Dermis microvascular lymphatic vessel endothelial cell (primary cell): ENCODE measurements at places on chromosomes 11 and 22. TPM values are rescaled to one million over a fixed set of nuclear protein-coding genes. Genes with fewer than 3 reads are reported as not detected.

- DNase-seq = no peak
Measured at GRCh38 chr11:94771390-94771789, 3.2 kb downstream of the AMOTL1 start.

GRCh38 chr22:43880541-43880991 is 11.2 kb downstream of the PNPLA5 start:
- DNase-seq = no peak

Gene SYCE3
- not detected in 2 replicates for total RNA-seq

GRCh38 chr11:69996451-69996850 is 81.7 kb upstream of the ANO1 start:
- no peak for DNase-seq

Gene OR8D2
- total RNA-seq = not detected in 2 replicates

- DNase-seq = no peak
Measured at GRCh38 chr11:63845303-63845702, 6.4 kb downstream of the MARK2 start.

DNA sequence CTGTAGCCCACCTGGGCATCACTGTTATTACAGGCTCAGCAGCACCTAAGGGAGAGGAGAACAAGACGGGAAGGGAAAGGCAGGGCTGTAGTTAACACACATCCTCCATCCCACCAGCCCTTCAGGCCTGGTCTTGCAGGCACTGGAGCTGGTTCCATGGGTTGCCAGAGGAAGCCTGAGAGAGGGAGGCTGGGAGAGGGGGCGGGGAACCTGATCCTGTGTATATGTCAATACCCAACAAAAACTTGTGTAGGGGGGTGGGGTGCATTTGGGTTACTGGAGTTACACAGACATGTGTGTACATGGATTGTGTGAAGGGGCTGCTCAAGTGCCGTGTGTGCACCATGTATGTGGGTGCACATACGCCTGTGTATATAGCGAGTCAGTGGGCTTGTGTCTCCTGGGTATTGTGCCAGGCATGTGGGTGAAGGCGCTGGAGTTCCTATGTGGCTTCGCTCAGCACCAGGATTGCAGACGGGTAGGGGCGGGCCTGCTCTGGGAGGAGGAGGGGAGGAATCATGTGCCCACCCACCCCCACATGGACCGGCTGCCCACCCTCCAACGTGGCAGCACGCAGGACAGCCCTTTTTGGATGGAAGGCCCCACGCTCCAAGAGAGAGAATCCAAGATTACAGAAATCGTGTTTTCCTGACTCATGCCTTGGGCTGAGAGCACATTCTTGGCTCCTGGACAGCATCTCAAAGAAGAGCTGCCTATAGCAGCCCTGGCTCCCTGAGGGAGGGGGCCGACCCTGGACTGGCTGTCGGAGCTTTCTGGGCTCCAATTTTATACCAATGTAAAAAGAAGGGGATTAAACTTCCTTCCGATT is 4.2 kb upstream of the SERPINH1 start:
- no peak for DNase-seq

Gene RASSF10
- total RNA-seq = 4.8 and 11.8 TPM in 2 replicates

Gene PKP3
- 0.38 and 0.39 TPM in 2 replicates for total RNA-seq

DNA sequence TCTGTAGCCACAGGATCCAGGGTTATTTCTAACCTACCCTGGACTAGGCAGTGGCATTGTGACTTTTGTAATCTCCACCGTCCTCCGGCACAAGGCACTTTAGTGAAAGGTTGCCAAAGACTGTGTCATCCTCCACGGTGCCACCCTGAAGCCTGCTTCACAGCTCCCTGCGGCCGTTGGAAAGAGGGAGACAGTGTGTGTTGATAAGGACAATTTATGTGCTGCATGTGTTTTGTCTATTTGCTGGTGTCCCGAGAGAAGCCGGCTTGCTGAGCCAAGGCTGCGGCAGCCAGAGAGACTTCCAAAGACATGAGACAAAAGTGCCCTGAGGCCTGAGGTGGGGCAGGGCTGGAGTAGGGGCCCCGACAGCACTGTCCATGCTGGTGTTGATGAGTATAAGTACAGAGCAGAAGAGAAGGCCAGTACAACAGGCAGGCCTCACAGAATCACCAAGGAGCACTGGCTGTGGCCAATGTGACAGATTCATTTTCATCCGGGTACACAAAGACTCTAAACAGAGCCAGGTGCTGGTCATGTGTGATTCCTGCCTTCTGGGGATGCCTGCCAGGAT is 40.9 kb downstream of the GALNT18 start:
- DNase-seq = no peak

Gene OSBP2
- total RNA-seq = 16.6 and 19.4 TPM in 2 replicates

Gene OR5AN1
- total RNA-seq = not detected in 2 replicates

Gene BAIAP2L2
- 0.25 TPM in 1 of 2 replicates, not detected in the other for total RNA-seq

GRCh38 chr11:112538534-112539280 is 278.0 kb upstream of the PLET1 start:
- DNase-seq = no peak

GRCh38 chr11:44300844-44301563 is 8.9 kb downstream of the ALX4 start:
- no peak for DNase-seq

- DNase-seq = no peak
Measured at GRCh38 chr22:44916281-44917231, 93.2 kb downstream of the PHF21B start.

Gene CHRM1
- not detected in 2 replicates for total RNA-seq

DNA sequence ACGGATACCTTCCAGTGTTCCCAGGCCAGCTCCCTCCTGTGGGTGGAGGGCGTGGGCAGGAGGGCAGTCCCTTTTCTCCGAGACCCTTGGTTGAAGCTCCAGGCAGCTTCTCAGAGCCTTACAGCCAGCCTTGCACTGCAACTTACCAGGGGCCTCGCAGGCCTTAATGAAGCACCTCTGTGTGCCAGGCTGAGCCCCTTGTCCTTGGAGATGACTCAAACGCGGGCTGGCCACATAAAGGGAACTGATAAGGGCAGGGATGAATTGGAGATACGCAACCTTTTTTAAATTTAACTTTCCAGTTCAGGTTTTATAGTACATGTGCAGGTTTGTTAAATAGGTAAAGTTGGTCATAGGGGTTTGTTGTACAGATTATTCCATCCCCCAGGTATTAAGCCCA is 72.7 kb downstream of the WNT7B start:
- no peak for DNase-seq

- peak; percentile 97 for DNase-seq
Measured at GRCh38 chr11:44568658-44569473, 3.4 kb downstream of the CD82 start.

Gene C11orf16
- not detected in 2 replicates for total RNA-seq

- DNase-seq = no peak
Measured at GRCh38 chr11:107908211-107908610, 20.0 kb upstream of the RAB39A start.

Gene LRRC10B
- total RNA-seq = under 0.01 TPM in 1 of 2 replicates, not detected in the other

DNA sequence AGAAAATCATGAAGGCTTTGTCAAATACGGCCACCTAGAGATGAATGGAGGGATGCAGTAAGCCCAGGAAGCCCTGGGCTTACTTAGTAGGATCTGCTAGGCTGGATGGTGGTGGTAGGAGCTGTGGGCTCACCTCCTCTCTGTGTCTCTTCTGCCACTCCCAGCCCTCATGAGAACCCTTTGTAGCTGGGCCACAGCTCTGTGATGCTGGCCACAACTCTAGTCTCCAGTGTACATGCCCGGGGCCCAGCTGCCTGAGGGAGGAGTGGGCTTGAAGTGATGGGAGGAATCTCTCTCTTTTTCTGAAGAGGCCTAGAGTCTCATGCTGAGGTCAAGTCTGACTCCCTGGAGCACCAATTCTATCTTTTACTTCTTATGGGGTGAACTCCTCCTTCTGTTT is 32.4 kb upstream of the SYT13 start:
- DNase-seq = no peak

DNA sequence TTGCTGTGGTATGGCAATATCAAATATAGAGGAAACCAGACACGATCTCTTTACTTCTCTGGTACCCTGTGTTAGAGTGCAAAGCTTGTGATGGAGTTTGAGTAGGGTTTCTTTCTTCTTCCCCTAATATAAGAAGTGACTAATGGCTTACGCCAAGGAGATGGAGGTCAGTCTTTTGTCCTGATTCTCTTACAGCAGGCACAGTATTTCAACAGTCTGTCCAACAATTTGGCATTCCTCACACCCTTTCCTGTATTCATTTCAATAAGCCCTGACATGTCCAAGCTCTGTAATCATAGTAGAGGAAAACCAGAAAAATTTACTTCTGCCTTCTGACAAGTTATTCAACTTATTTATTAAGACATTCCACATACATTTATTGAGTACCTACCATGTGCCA is 546.2 kb downstream of the TMEM135 start:
- DNase-seq = no peak

Gene KRTAP5-7
- not detected in 2 replicates for total RNA-seq

- no peak for DNase-seq
Measured at GRCh38 chr22:49565516-49565855, 262.2 kb downstream of the BRD1 start.

DNA sequence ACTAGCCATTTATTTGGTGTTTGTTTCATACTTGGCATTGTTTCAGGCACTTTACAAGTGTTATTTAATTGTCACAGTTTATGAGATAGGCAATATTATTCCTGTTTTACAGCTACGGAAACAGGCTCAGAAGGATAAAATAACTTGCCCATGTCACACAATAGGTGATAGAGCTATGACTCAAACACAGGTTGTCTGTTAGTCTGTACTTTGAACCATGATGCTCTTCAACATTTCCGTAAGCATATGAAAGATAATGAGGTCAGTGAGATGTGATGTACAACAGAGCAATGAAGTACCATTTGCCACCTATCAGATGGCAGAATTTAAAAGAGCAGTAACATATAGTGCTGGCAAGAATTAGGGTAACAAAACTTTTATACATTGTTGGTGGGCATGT is 15.3 kb downstream of the TUG1 start:
- DNase-seq = peak; percentile 62

DNA sequence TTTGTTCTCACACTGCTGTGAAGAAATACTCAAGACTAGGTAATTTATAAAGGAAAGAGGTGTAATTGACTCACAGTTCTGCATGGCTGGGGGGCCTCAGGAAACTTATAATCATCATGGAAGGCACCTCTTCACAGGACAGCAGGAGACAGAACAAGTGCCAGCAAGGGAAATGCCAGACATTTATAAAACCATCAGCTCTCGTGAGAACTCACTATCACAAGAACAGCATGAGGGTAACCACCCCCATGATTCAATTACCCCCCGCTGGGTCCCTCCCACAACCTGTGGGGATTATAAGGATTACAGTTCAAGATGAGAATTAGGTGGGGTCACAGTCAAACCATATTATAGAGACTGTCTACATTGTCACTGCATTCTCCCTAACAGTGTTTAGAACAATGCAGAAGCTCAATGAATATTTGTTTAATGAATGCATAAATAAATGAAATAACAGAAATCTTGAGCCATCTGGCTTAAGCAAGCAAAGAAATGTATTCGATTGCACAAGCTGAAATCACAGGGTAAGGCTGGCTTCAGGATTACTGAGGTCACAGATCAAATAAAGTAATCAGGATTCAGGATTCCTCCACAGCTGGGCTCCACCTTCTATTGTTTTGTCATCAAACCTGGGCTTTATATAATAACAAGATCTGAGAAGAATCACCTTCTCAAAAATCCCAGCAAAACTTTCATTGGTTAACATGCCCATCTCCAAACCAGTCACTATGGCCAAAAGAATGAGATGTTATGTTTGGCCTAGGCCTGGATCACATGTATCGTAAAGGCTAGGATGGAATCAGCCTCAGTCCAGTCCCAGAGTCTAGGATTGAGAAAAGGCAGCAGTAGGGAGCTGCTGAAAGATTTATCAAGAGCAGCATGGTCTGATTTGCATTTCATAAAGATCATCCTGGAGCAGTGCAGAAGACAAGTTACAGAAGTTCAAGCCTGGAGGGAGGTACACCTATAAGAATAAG is 137.8 kb upstream of the UBASH3B start:
- no peak for DNase-seq

- no peak for DNase-seq
Measured at GRCh38 chr22:31956360-31956759, 12.0 kb downstream of the YWHAH start.

DNA sequence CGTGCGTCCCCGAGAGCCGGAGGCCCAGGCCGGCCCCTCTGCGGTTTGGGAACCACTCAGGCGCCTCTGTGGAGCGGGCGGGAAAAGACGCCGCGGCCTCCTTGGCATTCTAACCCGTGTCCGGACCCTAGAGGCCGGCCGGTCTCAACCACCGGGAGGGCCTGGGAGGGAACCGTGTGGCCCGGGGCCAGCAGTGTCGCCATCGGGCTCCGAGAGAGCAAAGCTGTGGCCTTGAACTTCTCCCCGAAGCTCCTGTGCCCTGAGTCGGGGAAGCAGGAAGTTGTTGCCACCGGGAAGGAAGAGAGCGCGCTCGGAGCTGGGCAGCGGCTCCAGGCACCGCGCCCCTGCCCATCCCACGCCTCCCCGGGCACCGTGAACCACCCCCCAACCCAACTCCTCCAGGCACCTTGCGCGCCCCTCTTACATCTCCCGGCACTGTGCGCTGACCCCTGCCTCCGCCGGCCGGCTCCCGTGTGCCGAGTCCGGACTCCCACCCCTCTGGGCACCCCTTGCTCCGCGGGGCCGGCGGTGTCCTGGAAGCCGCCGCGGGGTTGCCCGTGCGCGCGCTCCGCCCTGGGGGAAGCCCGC is 80.0 kb upstream of the PPARA start:
- DNase-seq = peak; percentile 63

GRCh38 chr11:74055938-74056337 is 47.1 kb upstream of the UCP3 start:
- DNase-seq = no peak

DNA sequence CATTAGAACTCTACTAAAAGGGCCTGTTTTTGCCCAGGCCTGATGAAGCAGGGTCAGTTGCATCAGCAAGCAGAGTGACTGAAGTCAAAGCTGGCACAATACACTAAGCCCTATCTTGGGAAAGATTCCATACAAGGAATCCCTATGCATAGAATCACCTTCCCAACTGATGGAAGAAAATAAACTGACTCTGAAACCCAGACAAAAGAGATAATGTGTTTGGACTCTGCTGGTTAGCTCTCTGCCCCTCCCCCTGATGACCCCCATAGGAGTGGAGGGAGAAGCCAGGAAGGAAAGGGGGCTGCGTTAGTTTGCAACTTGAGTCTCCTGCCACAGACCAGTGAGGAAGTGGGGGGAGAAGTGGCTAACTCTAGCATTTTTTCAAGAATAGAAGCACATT is 32.9 kb downstream of the GALNT18 start:
- no peak for DNase-seq
